ENCODE measurements at places on chromosomes 5 and 9.
A peak's percentile ranks its signal among the peaks of the same experiment; 100 is the strongest.

DNA sequence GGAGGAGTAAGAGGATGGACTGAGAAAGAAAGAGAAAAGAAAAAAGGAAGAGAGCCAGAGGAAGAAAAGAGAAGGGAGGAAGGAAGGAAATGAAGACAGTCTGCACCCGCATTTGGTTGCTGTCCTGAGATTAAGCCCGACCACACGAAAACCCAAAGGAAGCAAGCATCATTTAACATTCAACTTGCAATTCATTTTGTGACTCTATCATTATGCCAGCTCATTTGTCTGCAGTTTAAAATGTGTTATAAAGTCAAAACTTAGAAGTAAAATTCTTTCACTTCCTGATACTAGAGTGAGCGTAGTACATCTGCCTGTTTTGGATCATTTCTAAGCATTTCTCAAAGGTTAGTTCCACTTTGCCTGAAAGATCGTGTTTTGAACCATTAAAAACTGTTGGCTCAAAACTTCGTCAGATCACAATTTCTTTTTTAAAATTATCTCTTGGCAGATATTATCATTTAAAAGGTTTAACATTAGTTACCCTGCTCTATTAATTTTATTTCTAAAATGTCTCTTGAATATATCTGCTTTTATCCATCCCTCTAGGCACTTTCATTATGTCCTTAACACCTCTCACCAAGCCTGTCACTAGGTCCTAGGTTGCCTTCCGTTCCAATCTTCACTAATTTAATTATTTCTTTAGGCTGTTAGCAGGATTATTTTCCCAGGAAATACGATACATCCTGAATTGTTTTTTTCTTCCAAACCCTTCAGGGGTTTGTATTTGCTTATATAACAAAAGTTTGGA, 240.9 kb downstream of the TLE4 start:
- DNase-seq: no peak

DNA sequence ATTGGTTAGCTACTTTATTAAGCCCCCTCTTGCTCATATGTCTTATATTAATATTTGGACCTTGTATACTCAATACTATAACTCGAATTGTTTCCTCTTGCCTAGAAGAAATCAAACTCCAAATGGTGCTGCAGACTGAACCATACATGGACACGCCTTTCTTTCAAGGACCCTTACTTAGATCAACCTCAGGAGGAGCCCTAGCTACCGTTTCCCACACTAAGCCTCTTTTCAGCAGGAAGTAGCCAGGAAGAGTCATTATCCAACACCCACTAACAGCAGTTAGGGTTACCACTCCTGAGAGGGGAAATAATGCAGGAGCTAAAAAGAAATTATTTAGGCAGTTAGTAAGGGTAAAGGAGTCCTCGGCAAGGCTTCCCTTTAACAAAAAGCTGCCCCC, 243.8 kb upstream of the PUM3 start:
- no peak for DNase-seq

DNA sequence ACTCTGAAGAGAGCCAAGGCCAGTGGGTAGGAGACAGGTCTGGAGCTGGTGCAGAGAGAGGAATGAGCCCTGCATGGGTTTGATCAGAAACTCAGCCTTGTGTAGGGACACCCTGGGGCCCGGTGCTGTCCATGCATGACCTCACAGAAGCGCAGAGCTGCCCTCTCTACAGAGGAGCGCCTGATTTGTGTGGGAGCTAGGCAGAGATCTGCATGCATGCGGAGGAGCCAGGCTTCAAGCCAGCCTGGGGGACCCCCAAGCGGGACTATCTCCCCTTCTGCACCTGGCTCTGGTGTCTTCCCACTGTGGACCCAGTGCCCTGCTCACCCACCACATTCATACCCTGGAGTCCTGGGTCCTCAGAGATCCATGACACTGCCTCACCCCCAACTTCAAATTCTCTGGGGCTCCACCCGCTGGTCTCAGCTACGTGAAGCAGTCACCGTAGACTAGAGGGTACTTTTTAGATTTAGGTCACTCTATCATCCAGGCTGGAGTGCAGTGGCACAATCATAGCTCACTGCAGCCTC, 2.6 kb upstream of the LCN2 start:
- peak; percentile 7 for DNase-seq

- DNase-seq: no peak
Observed at GRCh38 chr5:14399054-14399692, 182.4 kb upstream of the OTULINL start.

- no peak for DNase-seq
Observed at GRCh38 chr5:171494452-171495121, 75.1 kb downstream of the FGF18 start.

GRCh38 chr9:77602852-77603251, 45.3 kb downstream of the GNA14 start:
- no peak for DNase-seq

- no peak for DNase-seq
Observed at GRCh38 chr5:141605523-141606277, 13.1 kb downstream of the DIAPH1 start.

GRCh38 chr5:136018814-136019783, 9.7 kb upstream of the TGFBI start:
- no peak for DNase-seq

- DNase-seq: no peak
Observed at GRCh38 chr9:4108754-4109465, 191.0 kb downstream of the GLIS3 start.

DNA sequence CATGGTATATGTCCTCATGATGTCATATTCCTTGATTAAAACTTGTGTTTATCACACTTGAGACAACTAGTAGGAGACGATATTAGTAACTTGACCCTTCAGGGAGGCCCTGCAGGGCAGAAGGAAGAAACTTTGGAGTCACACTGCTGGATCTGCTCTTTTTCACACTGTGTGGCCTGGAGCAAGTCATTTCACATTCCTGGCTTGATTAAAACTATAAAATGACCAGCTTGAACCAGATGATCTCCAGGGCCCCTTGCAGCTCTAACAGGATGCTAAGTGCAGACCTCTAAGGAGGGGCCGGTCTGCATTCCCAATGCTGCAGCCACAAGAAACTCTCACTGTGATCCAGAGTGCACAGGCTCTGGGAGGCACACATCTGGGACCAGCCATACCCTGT, 146.4 kb upstream of the ZNF366 start:
- no peak for DNase-seq

DNA sequence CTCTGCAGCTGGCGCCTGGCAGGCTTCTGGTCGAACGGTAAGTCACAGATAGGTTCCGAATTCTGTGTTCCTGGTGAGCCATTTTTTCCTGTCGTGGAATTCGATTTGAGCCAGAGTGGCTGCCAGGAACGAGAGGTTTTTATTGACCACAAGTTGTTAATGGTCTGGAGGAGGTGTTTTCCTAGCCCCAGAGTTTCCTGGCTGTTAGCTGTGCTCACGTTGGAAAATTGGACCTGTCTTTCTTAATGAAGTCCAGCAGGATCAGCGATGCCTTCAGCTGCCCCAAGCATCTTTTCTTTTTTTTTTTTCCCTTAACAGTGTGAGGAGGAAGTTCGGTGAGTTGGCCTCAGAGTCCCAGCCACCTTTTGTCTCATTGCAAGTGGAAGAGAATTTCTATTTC, 62.9 kb downstream of the COL5A1 start:
- no peak for DNase-seq

DNA sequence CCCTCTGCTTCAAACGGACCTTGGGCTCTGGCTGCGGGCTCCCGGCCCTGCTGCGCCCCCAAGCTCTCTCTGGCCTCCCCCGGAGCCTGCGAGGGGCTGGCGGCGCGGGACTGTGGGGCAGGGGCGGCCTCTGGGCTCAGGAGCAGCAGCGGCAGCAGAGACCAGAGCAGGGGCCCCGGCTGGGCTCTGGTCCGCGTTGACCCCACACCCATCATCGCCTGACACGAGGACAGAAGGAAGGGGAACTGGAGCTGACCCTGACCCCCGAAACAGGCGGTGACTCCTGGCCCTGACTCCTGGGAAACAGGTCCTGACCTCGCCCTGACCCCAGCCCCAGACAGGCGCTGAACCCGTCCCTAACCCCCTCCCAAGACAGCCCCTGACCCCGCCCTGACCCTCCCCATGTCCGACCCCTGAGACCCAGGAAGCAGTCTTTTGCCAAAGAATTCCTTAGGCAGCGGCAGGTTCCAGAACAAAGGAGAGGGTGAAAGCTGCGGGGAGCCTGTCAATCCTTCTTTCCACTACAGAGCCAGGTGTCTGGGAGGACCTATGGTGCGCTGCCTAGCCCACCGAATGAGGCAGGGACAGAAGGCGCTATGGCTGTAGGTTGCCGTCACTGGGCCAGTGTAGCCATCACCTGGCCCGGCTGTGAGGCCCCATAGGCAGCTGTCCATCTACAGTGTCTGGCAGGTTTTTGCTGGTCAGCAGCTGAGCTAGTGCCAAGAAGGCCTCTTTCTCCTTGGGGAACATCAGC, 74.7 kb upstream of the SPTLC1 start:
- no peak for DNase-seq

GRCh38 chr5:100788417-100788816, 114.7 kb downstream of the ST8SIA4 start:
- no peak for DNase-seq

- no peak for DNase-seq
Observed at GRCh38 chr9:35976726-35977125, 18.8 kb upstream of the OR2S2 start.

DNA sequence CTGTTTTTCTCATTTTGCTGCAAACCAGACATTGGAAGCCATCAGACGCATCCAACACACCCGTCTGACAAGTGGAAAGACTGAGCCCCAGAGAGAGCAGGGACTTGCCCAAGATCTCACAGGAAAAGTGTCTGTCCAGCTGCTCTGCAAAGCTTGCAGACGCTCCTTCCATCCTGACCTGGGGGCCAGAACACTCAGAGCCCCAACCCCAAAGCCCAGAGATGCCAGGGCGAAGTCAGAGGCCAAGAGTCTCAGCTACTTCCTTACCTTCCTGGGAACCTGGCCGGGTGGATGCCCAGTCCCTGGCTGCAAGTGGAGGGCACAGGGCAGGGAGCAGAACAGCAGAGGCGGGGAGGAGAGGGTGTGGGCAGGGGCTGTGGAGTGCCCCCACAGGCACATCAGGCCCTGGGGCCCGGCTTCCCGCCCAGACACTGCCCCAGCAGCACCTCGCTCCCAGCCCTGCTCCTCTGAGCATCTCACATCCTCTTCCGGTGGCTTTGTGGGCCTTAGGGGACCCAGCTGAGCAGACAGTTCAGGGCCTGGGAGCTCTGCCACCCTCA, 9.7 kb upstream of the RALGDS start:
- DNase-seq: no peak

- DNase-seq: no peak
Observed at GRCh38 chr5:149481485-149481884, 69.8 kb downstream of the CSNK1A1 start.

DNA sequence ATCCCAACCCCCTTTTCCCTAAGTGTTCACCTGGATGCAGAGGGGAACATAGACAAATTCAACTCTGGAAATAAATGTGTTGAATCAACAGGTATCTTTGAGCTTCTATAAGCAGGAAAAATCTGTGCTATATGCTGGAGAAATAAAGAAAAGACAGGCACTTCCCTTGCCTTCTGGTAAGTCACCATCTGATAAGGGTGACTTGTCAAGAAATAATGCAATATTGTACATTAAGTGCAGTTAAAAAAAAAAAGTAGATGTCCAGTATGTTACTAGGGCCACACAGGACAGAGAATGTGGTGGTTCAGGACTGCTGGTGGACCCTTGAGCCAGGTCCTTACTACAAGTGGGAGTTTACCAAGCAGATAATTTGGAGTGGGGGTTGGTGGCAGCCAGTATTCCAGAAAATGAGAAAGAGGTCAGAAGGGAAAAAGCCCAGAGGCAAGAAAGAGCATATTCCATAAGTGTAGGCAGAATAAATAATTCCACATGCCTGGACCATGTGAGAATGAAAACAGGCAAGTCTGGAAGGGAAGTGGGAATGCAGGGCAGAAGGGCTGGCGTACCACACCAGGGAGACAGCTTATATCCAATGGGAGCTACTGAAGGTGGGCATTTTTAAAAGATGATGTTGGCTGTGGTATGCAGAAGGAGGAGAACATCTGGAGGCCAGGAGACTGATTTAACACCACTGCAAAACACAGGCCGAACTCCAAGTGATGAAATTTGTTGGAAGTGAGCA, 209.9 kb downstream of the SEMA5A start:
- DNase-seq: no peak

DNA sequence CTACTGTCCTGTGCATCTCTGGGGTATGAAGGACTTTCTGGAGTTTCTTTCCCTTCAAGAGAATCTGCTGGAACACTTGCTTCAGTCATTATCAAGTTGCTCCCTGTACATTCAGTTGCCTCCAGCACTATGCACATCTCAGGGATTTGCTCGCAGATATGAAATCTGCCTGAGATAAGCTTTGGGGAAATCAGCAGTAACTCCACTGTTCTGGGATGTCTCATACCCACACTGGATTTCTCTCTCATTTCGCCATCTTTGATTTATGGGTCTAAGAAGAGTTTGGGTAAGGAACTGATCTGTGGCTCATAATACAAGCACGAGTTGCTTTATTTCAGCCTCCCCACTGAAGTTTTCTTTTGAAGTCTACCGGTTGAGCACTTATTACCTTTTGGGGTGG, 585.6 kb downstream of the PSAT1 start:
- no peak for DNase-seq

- DNase-seq: no peak
Observed at GRCh38 chr9:22356985-22357384, 89.6 kb upstream of the DMRTA1 start.

DNA sequence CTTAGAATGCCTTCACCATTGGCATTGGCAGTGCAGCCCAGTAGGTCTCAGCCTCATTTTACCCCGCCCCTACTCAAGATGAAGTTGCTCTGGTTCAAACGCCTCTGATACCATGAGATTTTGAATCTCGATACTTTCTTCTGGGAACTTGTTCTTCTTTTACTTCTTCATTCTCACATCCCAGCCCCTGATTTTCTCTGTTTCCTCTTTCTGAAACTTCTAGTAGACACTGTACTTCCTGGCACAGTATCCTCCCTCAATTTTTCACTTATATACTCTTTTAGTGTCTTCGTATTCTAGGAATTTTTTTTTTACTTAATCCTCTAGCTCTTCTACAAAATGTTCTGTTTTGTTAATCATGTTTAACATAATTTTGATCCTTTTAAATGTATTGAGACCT, 13.1 kb upstream of the ZNF79 start:
- DNase-seq: no peak

DNA sequence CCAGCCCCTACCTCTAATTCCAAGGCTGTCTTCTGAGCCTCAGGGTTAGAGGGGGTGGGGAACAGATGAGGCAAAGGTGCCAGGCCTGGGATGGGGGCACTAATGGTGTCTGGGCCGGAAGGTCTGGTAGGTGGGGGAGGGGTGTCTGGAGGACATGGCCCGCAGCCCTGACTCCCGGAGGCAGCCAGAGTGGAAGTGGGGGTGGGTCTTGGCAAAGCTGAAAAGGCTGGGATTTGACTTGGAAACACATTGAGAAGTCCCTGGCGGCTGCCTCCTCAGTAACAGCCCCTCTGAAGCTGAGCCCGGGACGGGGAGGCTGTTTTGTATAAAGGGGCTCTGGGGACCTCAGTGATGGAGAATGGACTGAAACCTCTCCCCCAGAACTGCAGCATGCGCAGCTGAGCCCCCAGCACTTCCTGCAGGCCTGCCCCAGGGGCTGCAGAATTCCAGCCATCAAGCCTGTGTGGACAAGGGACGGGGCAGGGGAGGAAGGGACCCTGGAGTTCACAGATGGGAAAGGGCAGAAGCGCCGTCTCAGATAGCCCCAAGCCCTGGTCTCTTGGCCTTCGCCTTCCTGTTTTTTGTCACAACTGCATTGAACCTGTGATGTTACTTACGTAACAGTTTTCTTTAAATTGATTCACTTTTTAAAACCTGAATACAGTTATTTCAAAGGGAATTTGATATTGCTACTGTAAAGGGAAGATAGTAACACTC, 49.3 kb upstream of the SYNPO start:
- DNase-seq: no peak

Measured in posterior cingulate gyrus (tissue), 11 donors.